Epithelial cell of umbilical artery (primary cell): ENCODE measurements at places on chromosomes 1 and 21. TPM values are rescaled to one million over a fixed set of nuclear protein-coding genes. Genes with fewer than 3 reads are reported as not detected.

SERPINC1 gene
- total RNA-seq: not detected in 2 replicates

GBP5 gene
- total RNA-seq: 0.15 and 0.32 TPM in 2 replicates

KLF18 gene
- total RNA-seq: not detected in 2 replicates

PUSL1 gene
- 15.5 and 17.2 TPM in 2 replicates for total RNA-seq

HTR1D gene
- total RNA-seq: 0.32 and 1.1 TPM in 2 replicates

CRYZ gene
- total RNA-seq: 38.7 and 52.7 TPM in 2 replicates

DIO1 gene
- not detected in 2 replicates for total RNA-seq

FCRL2 gene
- total RNA-seq: not detected in 2 replicates

MYCL gene
- total RNA-seq: 1.4 and 2.3 TPM in 2 replicates

NR5A2 gene
- 4.5 and 14.3 TPM in 2 replicates for total RNA-seq

FAM163A gene
- total RNA-seq: under 0.01 TPM in 2 replicates

IFI16 gene
- 67.9 and 144 TPM in 2 replicates for total RNA-seq

LCE2C gene
- not detected in 2 replicates for total RNA-seq

TACSTD2 gene
- 0.65 and 6.1 TPM in 2 replicates for total RNA-seq

TFF3 gene
- total RNA-seq: not detected in 2 replicates

CCDC30 gene
- total RNA-seq: 0.32 and 0.46 TPM in 2 replicates

KLHDC7A gene
- total RNA-seq: not detected in 2 replicates

RORC gene
- not detected in 2 replicates for total RNA-seq

PTGER3 gene
- total RNA-seq: under 0.01 and 0.32 TPM in 2 replicates

PTCH2 gene
- total RNA-seq: 0.30 TPM in 1 of 2 replicates, not detected in the other

KCNE2 gene
- total RNA-seq: not detected in 2 replicates

CRYBG2 gene
- total RNA-seq: under 0.01 TPM in 1 of 2 replicates, not detected in the other

PLPPR4 gene
- not detected in 2 replicates for total RNA-seq

C1QTNF12 gene
- total RNA-seq: 0.32 and 0.76 TPM in 2 replicates

TESK2 gene
- total RNA-seq: 1.1 and 1.3 TPM in 2 replicates

CD48 gene
- total RNA-seq: not detected in 2 replicates

ABCG1 gene
- total RNA-seq: 20.2 and 35.1 TPM in 2 replicates

IFI44L gene
- 31.2 and 745 TPM in 2 replicates for total RNA-seq

KCNJ15 gene
- total RNA-seq: 0.32 and 0.46 TPM in 2 replicates

WNT3A gene
- not detected in 2 replicates for total RNA-seq

COL8A2 gene
- total RNA-seq: under 0.01 and 0.76 TPM in 2 replicates

PCSK9 gene
- 0.46 and 0.65 TPM in 2 replicates for total RNA-seq

RNF187 gene
- 29.8 and 40.9 TPM in 2 replicates for total RNA-seq

PLA2G2A gene
- total RNA-seq: not detected in 2 replicates

KRTAP12-2 gene
- total RNA-seq: not detected in 2 replicates

COL16A1 gene
- 1.3 and 35.6 TPM in 2 replicates for total RNA-seq

AJAP1 gene
- under 0.01 TPM in 1 of 2 replicates, not detected in the other for total RNA-seq

ARF1 gene
- total RNA-seq: 319 and 341 TPM in 2 replicates

AMIGO1 gene
- 0.65 and 0.76 TPM in 2 replicates for total RNA-seq

C1orf185 gene
- total RNA-seq: not detected in 2 replicates

BRINP3 gene
- total RNA-seq: not detected in 2 replicates

ICOSLG gene
- total RNA-seq: 0.76 and 1.3 TPM in 2 replicates

SLC45A3 gene
- total RNA-seq: 8.2 and 8.8 TPM in 2 replicates

HHIPL2 gene
- total RNA-seq: not detected in 2 replicates

SERTAD4 gene
- total RNA-seq: 1.3 and 2.3 TPM in 2 replicates

ADORA1 gene
- 0.30 and 0.32 TPM in 2 replicates for total RNA-seq

TNFRSF9 gene
- 0.30 and 0.65 TPM in 2 replicates for total RNA-seq

SCMH1 gene
- 8.1 and 11.9 TPM in 2 replicates for total RNA-seq

AMY2A gene
- not detected in 2 replicates for total RNA-seq

HOOK1 gene
- total RNA-seq: not detected in 2 replicates

RHBG gene
- total RNA-seq: not detected in 2 replicates

TMOD4 gene
- not detected in 2 replicates for total RNA-seq

UBQLN4 gene
- 13.0 and 15.3 TPM in 2 replicates for total RNA-seq
